ENCODE measurements at places on chromosomes 3 and 15. TPM values are rescaled to one million over a fixed set of nuclear protein-coding genes. Genes with fewer than 3 reads are reported as not detected.

- no peak for DNase-seq
These were observed 905 bp downstream of the HOMER2 start for GRCh38 chr15:82951472-82952157.

DNA sequence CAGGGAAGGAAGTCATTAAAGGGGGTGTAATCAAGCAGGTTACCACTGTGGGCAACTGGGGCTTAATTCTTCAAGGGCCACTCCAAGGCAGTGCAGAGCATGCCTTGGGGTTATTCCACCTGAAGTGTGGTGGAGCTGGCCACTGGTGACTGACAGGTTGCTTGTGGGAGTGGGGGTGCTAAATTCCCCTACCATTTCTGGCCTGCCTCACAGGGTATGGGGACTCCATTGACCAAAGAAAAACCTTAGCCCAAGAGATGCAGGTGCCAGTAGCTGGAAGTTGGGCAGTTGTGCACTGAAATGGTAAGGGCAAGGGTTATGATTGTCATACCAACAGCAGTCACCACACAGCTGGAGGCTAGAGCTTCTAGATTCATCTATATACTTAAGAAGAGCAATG lies 93.4 kb downstream of the ZNF621 start:
- DNase-seq, result no peak

GRCh38 chr3:183907176-183907575 lies 22.5 kb upstream of the PARL start:
- DNase-seq, result no peak

CYP19A1 gene
- not detected for total RNA-seq
